ENCODE measurements at places on chromosomes 12 and 14. TPM values are rescaled to one million over a fixed set of nuclear protein-coding genes. Genes with fewer than 3 reads are reported as not detected.
A peak's percentile ranks its signal among the peaks of the same experiment; 100 is the strongest.

PPM1H gene
- 36.1 TPM for total RNA-seq

ITGB7 gene
- total RNA-seq = 1.2 TPM

GYS2 gene
- not detected for total RNA-seq

RNU4-1 gene
- 1,786 TPM for total RNA-seq

DNA sequence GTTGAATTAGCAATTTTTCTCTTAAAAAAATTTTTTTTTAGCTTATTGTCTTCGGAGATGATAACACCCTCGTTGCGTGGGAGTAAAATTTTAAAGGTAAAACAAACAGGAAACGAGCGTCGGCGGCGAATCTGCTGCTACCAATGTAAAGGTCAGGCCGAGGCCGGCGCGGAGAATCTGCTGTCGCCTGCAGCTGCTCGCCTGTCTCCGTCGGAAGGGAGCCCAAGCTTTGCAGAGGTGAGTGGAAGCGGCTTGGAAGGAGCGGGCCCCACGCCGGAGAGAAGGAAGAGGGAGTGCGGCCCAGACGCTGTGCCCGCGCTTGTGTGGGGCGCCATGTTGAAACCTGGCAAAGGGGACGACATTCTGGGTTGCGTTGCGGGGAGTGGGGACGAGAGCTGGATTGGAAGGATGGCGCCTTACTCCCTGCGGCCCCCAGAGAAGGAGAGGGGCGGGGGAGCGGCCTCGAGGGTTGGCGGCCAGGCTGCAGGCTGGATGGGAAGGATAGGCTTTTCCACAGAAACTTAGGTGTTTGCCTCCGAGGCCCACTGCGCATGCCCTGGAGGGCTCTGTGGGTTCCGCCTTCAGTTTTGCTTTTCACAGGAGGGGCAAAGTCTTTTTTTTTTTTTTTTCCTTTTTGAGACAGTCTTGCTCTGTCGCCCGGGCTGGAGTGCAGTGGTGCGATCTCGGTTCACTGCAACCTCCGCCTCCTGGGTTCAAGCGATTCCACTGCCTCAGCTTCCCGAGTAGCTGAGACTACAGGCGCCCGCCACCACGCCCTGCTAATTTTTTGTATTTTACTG is at the start of gene SNRNP35:
TSS of gene SNRNP35 (plus strand) at position 160 of the 800 bp plus-strand sequence. CDS start 7,402 bp downstream, outside the sequence.
- H3K4me1 ChIP-seq = no peaks in the 10 kb centered on the region
- peak within 1 kb of the TSS; percentile 92 for H3K4me3 ChIP-seq
- peak; percentile 81 for DNase-seq
- no peaks in the 10 kb centered on the region for H3K36me3 ChIP-seq
- no peaks in the 10 kb centered on the region for H3K27me3 ChIP-seq

DNA sequence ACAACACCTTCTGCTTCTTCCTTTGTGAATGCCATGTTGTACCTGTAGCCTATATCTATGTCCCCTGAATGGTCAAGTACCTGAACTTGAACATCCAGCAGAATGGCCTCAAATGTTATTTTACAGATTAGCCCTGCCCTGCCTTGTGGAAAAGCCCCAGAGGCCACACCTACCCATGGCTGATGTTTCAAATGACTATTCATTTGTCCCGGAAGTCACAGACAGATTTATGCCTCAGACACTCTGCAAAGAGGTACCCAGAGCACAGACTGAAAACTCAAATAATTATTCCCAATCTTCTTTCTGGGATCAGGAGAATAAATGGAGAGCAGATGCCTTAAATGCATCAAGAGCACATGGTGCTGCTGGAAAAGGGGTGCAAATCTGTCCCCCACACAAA is 13.0 kb upstream of the DPF3 start:
- H3K27ac ChIP-seq = no peak overlapping the region
- no peak for DNase-seq
- no peaks in the 10 kb centered on the region for H3K27me3 ChIP-seq
- H3K4me1 ChIP-seq = no peaks in the 10 kb centered on the region

- H3K27ac ChIP-seq = no peak overlapping the region
- no peak overlapping the region for H3K4me3 ChIP-seq
- no peak for DNase-seq
- no peaks in the 10 kb centered on the region for H3K36me3 ChIP-seq
- H3K4me1 ChIP-seq = no peaks in the 10 kb centered on the region
These were observed 88.1 kb upstream of the CCDC175 start for GRCh38 chr14:59664741-59665140.

DNA sequence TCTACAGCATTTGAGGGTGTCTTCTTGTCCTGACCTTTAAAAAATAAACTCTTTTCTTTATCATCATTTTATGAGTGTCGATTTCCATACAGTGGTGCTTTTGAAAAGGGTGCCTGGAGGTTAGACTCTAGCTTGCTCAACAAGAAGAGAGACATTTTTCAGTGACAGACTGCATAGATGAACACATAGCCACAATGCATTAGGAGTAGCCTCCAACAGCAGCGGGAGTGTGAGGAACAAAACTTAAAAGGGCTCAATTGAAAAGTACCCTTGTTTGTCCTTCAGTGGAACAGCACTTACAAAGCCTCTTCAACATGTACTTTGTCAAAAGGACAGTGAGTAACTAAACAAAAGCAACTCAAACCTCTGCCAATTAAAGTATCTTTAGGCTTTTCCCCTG is 119.3 kb downstream of the SOX5 start:
- DNase-seq = no peak
- H3K4me1 ChIP-seq = no peaks in the 10 kb centered on the region
- no peak overlapping the region for H3K4me3 ChIP-seq

DNA sequence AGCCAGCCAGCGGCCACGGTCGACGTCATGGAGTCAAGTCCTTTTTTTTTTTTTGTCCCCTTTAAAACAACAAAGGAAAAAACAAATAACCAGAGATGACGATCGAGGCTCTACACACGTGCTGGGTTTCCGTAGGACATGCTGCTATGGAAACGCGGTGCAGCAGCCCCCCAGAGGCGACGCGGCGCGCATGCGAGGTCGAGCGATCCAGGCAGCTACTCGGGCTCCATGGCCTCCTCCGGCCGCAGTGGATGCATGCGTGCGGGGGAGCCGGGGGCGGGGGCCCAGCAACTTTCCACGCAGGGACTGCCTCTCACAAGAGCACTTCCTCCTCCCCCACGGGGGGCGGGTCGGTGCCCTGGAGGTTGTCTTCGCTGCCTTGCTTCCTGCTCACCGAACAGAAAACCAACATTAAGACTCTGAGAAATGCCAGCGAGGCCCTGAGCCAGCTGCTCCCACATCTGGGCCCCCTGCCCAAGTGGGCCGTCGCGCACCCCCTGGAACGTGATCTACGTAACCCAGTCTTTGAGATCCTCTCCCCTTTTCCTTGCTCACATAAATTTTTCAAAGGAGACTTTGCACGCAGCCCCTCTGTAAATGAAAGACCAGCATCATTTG is 30.7 kb downstream of the P2RX4 start:
- DNase-seq = peak; percentile 61
- H3K4me1 ChIP-seq = peaks cover 7% of the 10 kb centered on the region

GRCh38 chr14:71403656-71404055 is 496.4 kb downstream of the PCNX1 start:
- no peak for DNase-seq
- H3K27ac ChIP-seq = no peak overlapping the region
- H3K4me3 ChIP-seq = no peak overlapping the region
- H3K4me1 ChIP-seq = no peaks in the 10 kb centered on the region

DNA sequence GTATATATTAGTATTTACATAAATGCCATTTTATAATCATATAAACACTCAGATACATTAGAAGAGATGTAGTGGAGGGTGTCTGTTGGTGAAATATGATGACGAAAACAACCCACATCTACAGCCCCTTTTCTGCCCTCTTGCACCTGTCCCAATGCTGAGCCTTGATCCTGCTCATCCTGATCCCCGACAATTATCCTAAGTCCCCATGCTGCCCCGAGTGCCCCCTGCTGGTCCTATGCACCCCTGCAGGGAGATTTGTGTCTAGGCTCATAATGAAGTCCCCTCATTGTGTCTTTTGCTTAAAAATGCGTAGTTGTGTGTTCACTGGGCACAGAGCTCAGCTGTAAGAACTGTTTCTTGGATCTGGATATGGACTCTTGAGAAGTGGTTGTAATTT is 554.5 kb downstream of the TMEM121 start:
- H3K4me3 ChIP-seq = no peak overlapping the region
- H3K36me3 ChIP-seq = no peaks in the 10 kb centered on the region
- H3K27me3 ChIP-seq = no peaks in the 10 kb centered on the region
- no peak overlapping the region for H3K27ac ChIP-seq

- H3K27ac ChIP-seq = no peak overlapping the region
- H3K27me3 ChIP-seq = no peaks in the 10 kb centered on the region
- H3K4me1 ChIP-seq = peaks cover 4% of the 10 kb centered on the region
- no peak for DNase-seq
- H3K4me3 ChIP-seq = no peak overlapping the region
These were observed 277.1 kb downstream of the DPF3 start for GRCh38 chr14:72616811-72617210.

- no peak overlapping the region for H3K4me3 ChIP-seq
- peaks cover 30% of the 10 kb centered on the region for H3K27me3 ChIP-seq
- peaks cover 4% of the 10 kb centered on the region for H3K36me3 ChIP-seq
These were observed 13.3 kb downstream of the REM2 start for GRCh38 chr14:22896356-22896755.

Data from H1 (cell line).